ENCODE measurements at places on chromosomes 6 and 20.

DNA sequence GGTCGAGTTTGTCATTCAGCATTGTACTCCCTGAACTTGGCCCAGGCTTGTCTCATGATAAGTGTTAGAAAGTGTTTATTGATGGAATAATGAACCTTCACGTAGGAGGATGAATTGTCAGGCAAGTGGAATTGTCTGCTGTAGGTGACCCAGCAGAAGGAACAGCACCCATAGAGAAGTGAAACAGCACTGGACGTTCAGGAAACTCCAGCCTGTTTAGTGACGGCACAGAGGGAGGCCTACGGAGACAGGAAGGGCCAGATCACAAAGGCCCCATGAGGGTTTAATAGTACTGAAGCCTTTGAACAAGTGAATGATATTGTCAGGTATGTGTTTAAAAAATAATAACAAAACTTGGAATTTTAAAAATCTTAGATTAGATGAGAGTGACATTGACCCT is 2.9 kb downstream of the STX11 start:
- DNase-seq: no peak

DNA sequence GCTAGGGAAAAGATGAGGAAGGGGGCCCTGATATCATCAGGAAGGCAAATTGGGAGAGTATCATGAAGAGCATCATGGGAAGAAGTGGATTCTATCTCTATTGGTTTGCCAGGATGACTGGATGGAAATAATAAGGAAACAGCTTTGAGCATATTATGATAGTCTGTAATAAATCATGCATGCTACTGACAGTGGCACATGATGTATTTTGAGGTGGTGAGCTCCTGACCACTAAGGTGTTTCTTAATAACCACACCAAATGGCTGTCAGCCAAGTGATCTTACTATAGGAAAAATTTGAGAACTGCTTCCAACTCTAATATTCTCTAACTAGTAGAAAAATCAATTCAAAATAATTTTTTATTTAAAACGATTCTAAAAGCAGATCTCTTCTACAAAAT is 548.4 kb upstream of the JAG1 start:
- no peak for DNase-seq

DNA sequence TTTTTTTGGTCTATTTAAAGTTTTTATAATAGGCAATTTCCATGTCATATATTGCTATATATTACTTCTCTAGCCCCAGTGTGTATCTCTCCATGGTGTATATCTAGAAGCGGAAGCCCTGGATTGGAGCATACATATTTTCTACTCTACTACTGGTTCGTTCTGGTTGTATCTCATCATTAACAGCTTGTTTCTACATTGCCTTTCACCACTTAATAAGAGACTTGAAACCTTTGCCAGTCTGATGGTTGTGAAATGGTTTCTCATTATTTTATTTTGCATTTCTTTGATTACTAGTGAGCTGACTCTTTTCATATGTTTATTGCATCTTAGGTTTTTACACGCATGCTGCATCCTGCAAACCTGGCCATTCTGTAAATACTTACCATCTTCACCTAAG is 3.6 kb downstream of the DSTN start:
- no peak for DNase-seq

DNA sequence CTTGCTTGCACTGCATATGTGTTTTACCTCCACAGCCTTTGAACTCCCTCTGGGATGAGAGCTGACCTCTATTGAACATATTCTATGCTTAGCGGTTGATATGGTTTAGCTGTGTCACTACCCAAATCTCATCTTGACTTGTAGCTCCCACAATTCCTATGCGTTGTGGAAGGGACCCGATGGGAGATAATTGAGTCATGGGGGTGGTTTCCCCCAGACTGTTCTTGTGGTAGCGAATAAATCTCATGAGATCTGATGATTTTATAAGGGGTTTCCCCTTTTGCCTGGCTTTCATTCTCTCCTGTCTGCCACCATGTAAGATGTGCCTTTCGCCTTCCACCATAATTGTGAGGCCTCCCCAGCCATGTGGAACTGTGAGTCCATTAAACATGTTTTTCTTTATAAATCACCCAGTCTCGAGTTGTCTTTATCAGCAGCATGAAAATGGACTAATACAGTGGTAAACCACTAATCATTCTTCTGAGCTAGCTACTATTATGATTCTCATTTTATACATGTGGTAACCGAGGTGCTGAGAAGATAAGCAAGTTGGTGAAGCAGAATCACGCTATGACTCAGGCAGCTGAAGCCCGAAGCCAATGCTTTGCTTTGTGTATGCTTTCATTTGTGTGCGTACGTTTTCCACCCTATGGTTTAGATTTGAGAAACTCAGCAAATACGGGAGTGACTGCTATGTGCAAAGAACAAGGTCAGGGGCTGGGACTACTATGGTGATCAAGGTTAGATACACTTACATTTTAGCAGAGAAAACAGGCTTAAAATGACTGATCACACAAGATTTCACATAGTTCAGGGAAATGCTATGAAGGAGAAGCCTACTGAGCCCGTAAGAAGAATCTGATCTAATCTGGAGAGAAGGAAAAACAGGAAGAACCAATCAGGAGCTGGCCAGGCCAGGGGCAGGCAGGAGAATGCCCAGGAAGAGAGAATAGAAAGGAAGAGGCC is 363.5 kb downstream of the ESR1 start:
- DNase-seq: no peak

GRCh38 chr20:2149507-2149906 is 47.9 kb downstream of the STK35 start:
- DNase-seq: no peak

- DNase-seq: no peak
Measured at GRCh38 chr20:16241911-16242310, 331.3 kb downstream of the KIF16B start.

DNA sequence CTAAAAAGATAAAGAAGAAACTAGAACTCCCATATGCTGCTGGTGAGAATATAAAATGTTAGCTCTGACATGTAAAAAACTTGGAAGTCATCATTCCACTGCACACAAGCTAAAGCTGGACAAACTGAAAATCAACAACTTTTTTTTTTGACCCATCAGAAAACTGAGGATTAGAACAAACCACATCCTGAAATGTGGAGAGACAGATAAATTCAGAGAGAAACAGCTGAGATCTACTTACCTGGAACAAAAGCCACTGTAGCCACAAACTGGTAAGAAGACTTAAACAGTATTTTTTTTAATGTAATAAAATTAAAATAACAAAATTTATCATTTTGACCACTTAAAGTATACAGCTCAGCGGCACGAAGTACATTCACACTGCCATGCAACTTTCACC is 408.5 kb upstream of the RGS17 start:
- no peak for DNase-seq

GRCh38 chr6:152948150-152948768 is 34.6 kb downstream of the FBXO5 start:
- no peak for DNase-seq

- no peak for DNase-seq
Measured at GRCh38 chr6:8674126-8674525, 238.8 kb upstream of the SLC35B3 start.

DNA sequence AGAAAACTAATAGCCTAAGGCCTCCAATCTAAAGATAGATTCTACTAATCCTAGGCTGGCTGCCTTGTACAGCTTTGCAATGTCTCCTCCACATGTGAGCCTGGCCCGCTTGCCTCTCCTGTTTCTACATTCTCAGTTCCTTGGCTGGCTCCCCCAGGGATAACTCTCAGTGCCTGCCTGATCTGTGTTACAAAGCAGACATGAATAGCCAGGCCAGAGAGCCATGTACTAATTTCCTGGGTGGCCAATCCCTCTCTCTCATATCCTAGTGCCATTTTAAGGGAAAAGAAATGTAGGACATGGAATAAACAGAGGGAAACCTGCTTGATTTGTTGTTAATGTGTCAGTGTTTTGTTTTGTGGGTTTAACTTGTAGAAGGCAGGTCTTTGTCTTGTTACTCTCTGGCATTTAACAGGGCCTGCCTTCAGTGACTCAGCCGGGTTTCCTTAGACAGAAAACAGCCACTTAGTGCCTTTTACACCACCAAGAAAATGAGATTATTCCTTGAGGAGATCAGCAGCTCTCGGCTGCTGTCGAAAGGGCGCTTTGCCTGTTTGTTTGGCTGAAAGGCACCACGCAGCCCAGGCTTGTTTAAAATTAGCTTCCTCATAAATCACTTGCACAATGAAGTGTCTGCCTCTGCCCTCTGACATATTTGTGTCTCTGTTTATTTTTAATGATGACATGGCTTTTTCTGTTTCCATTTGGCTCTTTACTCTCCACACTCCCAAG is 702.7 kb downstream of the MAFB start:
- no peak for DNase-seq

GRCh38 chr6:36752886-36753506 is 55.4 kb downstream of the RAB44 start:
- no peak for DNase-seq

DNA sequence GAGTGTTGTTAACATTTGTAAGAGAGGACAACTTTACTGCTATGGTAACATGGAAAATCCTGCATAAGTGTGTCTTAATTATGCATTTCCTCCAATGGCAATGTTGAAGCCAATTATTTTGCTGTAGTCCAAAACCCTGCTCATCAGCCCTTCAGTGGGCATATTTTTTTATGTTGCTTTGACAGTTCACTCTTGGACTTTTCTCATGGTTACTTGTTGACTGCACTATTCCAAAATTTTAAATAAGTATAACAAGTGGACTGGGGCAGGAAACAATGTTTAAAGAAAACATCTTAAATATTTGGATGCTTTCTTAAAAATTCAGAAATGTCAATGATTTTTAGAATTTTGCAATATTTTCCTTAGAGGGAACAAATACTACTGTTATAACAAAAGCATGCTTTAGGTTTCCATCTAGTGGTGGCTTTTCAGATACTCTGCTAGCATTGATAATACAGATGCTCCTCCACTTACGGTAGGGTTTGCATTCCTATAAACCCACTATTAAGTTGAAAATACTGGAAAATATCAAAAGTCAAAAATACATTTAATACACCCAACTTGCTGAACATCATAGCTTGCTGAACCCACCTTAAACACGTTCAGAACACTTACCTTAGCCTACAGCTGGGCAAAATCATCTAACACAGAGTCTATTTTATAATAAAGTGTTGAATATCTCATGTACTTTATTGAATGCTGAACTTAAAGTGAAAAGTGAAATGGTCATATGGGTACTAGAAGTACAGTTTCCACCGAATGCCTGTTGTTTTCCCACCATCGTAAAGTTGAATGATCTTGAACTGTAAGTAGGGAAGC is 86.4 kb downstream of the ADGRG6 start:
- no peak for DNase-seq

DNA sequence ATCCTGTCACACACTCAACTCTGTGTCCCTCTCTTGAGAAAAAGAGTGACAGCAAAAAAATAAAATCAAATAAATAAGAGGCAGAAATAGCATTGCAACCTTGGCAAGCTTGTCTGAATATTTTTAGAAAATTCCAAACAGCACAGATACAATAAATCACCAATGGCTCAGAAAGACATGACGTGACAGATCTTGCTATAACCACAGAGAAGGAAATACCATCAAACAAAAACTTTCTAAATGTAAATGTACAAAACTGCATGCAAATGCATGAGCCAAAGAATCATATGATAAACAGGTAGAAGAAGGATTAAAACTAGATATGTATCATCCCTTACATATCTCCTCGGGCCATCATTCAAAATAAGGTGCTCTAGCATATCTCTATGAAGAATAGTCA is 549.2 kb upstream of the NOX3 start:
- DNase-seq: no peak

- DNase-seq: no peak
Measured at GRCh38 chr6:130560231-130560630, 194.4 kb downstream of the TMEM200A start.

- peak; percentile 82 for DNase-seq
Measured at GRCh38 chr6:33694401-33694931, 17.0 kb downstream of the UQCC2 start.

DNA sequence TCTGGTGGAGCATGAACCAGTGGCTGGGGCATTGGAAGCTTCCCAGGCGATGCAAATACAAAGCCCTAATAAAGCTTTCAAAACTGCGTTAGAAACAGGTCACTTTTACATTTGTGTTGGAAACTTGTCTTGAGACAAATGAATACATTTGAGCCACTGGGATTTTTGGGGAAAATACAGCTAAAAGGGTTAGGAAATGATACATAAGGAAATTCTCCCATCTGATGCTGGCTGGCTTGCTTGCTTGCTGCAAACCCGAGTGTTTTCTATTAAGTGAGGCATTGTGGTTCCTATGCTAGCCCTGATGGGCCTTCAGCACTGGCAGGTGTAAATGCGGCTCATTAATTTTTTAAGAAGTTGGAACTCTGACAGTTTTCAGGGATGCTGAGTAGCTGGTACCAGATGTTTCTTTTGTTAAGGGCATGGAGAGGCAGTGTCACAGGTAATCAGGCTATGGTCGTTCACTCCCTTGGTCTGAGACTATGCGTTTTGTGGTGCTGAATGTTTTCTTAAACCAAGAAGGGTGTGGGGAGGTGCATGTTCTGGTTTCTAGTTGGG is 35.2 kb downstream of the RREB1 start:
- no peak for DNase-seq

DNA sequence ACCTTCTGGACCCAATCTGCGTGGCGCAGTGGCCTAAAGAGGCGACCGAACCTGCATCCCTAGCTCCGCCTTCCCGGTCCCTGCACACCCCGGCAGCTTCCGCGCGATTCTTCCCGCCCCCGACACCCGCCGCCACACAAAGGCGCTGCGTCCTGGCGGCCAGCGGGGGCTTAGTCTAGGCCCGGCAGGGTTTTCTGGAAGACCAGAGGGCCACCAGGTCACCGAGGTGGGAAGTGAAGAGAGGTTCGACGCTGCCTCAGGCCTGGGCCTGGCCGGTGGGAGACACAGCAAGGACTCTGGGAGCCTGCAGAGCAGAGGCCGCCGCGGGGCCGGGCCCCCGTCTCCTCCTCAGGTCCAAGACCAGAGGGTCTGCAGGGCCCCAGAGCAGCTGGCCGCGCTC is 154.9 kb downstream of the OR2B2 start:
- peak; percentile 31 for DNase-seq
